ENCODE measurements at places on chromosomes 11 and 22.

GRCh38 chr11:119190531-119190930, 5.3 kb downstream of the NHERF4 start:
- no peak for DNase-seq

DNA sequence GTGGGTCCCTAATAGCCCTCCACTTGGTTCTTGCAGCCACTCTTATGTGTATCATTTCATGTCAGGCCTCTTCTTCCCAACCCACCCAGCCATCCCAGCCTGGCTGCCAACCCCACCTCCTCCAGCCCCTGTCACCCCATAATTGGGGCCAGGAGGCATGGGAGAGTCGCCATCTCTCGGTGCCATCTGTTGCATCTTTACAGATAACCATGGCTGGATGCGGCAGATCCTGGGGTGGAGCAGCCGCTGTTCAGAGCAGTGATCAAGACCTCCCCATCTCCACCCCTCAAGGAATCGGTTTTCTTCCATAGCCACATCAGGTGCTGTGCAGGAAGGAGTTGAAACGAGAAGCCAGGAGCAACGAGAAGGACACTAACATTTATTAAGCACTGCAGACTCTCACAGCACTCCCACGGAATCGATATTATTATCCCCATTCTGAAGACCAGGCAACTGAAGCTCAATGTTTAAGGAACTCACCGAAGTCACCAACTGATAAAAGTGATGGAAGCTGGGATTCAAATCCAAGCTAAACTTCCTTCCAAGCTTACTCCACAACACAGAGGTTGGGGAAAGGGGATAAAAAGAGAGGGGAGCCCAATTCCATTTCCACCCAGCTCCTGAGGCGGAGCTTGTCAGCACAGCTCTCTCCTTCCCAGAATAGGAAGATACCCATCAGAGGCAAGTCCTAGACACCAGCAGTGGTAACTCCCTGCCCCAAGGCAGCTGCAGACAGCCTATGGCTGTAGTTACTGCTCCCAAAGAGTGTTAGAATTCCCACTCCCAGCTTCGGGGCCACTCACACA, 2.7 kb downstream of the SLC43A1 start:
- DNase-seq: no peak

- DNase-seq: peak; percentile 82
Observed at GRCh38 chr11:9861860-9862725, 198.2 kb downstream of the SWAP70 start.

DNA sequence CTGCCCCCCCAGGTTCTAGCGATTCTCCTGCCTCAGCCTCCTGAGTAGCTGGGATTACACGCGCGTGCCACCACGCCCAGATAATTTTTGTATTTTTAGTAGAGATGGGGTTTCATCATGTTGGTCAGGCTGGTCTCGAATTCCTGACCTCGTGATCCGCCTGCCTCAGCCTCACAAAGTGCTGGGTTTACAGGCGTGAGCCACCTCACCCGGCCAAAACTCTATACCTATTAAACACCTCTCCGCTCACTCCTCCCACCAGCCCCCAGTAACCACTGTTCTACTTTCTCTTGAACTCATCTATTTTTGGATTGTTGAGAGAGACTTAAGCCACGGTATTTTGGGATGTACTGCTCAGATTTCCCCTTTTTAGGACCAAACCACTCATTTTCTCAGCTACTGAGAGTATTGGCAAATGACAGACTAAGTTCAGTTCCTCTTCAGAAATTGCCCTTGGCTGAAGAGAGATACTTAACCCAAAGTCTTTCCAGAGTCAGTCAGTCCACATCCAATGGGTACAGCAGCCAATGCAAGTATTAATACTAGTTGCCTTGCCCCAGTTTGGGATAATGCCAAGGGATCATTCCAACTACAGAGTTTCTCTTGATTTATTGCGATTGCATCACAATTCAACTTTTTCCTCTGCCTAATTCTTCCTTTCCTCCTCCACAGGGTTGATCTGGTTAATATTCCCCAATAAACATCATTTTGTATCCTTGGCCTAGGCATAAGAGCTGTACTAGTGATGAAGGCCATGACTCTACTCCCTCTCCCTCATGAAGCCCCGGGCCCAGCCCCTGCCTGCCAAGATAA, 36.8 kb upstream of the CSTF3 start:
- DNase-seq: peak; percentile 27

GRCh38 chr11:35794850-35795249, 132.3 kb downstream of the TRIM44 start:
- DNase-seq: peak; percentile 73

DNA sequence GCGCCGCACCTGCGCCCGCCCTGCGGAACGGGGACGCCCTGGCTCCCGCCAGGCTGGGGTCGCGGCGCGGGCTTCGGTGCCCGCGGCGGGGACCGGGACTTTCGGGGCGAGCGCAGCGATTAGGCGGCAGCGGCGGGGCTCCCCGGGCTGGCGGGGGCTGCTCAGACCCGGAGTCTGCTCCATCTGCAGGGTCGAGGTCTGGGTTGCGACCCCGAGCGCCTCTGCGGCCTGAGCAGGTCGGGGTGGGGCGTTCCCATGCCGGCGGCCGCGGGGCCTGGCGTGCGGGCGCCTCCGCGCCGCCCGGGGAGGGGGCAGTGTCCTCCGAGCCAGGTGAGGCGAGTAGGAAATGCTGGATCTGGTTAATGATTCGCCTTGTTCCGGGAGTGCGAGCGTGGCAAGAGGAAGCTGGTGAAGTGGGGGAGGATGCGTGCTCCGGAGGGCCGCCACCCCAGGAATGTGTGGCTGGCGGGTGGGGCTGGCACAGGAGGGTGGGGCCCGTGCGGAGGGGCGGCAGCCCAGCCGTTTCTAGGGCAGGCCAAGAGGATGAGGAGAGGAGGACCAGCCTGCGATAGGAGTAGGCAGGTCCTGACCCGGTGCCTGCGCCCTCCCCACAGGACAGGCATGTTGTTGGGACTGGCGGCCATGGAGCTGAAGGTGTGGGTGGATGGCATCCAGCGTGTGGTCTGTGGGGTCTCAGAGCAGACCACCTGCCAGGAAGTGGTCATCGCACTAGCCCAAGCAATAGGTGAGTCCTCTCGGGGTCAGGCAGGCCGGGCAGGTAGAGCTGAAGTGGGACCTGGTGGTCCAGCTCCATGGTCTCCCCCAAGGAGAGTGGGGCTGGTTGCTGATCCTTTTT, 606 bp downstream of the RASSF7 start:
- peak; percentile 30 for DNase-seq

- DNase-seq: no peak
Observed at GRCh38 chr11:130622141-130622542, 173.7 kb downstream of the ADAMTS15 start.

GRCh38 chr22:41260871-41261270, 20.1 kb upstream of the CHADL start:
- no peak for DNase-seq

DNA sequence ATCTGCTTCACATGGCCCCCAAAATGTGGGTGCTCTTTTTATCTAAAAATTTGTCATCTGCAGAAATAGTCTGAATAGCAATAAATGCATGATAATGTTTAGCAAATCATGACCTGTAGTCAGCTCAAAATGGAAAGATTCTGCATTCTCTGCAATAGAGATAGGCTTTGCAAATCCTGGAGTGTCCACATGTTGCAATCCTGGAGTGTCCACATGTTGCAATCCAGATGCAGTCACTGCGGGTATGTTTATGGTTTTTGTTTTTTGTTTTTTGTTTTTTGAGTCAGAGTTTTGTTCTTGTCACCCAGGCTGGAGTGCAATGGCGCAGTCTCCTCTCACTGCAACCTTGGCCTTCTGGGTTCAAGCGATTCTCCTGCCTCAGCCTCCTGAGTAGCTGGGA, 20.2 kb upstream of the LRRC32 start:
- no peak for DNase-seq

DNA sequence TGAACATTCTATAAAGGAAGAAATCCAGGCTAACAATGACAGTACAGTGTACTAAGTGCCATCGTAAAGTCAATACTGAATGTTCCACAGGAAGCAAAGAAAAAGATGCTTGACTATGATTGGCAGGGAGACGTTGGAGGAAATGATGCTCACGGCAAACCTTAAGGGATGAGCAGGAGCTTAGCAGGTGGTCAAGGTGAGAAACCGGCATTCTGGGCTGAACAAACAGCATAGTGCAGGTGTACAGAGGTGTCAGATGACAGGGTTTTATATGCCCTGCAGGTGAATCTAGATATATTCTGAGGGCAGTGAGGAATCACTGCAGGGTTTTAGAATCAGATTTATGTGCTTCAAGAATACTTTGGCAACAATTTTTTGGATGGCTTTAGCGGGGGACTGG, 85.3 kb upstream of the HEPHL1 start:
- no peak for DNase-seq

- peak; percentile 56 for DNase-seq
Observed at GRCh38 chr11:47185305-47186075, 744 bp downstream of the PACSIN3 start.

DNA sequence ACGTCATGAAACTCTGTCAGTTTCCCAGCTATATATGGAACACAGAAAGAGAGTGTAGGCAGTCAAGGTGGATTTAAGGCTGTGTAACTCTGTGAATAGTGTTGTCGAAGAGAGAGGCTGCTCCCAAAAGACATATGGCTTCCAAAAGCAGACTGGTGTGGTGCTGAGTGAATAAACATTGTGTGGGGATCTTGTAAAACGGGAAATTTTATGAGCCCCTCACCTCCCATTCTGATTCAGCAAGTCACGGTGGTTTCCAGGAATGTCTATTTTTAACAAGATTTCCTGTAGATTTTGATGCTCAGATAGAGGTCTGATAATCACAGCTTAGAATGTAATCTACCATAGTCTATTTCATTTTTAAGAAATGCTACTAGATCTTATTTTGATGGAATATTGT, 67.9 kb downstream of the SESN3 start:
- no peak for DNase-seq

DNA sequence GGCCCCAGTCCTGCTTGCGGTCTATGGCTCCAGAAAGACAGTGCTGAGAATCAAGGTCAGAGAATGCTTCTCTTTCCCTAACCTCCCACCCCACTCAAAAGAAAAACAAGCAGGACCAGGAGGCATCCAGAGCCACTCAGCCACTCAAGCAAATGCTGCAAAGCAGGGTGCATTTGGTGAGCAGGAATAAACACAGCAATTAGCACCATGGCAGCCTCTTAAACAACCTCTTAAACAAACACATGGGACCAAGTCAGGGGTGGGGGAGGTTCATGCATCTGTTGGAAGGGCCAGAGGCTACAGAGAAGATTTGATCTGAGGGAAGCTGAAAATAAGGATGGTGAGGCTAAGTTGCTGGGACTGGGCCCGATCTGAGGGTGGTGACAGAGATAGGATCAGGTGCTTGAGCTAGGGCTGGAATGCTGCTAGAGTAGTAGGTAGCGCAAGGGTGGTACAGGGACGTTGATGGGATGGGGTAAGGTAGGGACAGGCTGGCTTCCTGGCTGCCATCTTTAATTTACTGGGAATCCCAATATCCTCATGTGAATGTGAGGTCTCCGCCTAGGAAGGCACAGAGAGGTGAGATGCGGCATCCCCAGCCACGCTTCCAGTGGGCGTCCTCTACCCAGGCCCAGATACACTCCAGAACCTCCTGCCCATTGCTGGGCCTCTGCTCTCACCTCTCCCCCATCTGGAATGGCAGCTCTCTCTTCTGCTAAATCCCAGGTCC, 26.6 kb upstream of the LMO1 start:
- DNase-seq: no peak

- peak; percentile 100 for DNase-seq
Observed at GRCh38 chr22:35629406-35630216, 12.5 kb upstream of the MB start.

- peak; percentile 20 for DNase-seq
Observed at GRCh38 chr11:16925561-16926065, 88.6 kb downstream of the PLEKHA7 start.

DNA sequence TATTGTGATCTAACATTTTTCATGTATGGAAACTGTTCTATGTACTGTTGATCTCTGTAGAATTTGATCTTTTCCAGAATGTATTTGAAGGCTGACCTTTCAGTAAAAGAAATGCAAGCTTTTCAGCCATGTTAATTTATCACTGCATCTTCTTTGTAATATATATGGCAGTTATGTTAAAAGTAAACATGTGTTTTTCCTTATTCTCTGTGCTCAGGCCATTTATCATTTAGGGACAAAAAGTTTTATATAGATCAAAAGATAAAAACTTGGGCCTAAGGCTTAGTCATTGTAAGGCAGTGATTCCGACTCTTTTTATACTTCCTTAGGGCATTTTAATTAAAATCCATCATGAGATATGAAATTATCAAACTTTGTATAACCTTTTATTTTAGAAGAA, 48.7 kb downstream of the KDM2A start:
- DNase-seq: no peak

DNA sequence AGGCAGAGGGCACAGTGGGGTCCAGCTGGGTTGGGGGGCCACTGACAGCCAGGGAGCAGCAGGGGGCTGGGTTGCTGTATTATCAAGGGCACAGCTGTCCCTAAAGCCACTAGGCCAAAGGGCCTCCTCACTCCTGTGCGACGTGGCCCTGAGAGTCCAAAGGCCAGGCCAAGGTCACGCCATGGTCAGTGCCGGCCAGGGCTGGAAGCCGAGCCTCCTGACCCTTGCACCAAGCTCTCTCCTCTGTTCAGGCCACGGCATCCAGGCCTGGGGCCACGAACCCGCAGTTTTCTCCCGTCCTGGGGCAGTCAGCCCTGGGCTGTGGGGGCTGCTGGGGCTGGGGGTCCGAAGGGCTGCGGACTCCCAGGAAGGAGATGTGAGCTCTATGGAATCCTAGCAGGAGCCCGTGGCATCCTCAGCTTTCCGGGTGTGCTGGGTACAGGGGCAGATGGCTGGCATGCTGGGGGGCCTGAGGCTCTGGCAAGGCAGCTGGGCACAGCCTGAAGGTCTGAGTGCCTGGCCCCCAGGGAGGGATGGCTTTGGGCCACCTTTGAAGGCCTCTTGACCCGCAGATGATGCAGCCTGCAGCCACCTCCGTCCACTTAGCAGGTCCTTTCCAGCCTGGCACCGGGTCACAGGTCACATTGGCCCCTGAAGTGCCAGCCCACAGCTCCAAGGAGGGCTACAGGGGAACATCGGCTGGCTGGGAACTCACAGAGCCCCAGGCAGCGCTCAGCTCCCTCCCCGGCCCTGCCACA, 17.3 kb upstream of the PPARA start:
- DNase-seq: no peak

GRCh38 chr11:47184711-47185304, 1.4 kb downstream of the PACSIN3 start:
- no peak for DNase-seq

DNA sequence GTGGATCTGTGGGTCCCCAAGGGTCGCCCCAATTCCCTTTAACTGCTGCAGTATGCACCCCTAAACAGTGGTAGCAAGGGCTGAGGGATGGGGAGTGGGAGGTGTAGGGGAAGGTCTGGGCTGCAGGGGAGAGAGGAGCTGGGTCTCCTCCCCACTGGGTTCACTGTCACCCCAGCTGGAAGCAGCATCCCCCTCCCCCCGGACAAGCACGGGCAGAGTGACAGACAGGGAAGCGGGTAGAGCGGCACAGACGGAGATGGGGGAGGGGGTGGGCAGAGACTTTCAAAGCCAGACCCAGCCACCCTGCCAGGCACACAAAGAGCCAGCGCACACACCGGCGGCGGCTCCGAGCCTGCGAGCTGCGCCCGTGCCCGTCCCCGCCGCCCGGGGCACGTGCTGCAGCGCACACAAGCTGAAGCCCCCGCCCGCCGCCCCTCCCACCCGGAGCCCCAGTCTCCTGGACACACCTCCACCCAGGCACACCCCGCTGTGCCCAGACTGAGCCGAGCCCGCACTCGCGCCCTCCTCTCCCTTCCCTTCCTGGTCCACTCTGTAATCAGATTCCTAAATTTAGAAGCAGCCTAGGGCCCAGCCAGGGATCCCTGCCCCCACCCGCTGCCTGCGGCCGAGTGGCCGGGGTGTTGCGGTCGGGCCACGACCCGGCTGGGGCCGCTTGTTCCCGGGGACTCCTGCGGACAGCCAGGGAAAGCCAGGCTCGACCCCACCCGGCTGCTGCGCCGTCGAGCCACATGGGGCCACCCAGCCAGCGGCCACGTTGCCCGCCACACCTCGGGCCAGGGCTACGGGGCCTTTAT, 935 bp upstream of the RCOR2 start:
- peak; percentile 60 for DNase-seq

Data from fibroblast of skin of right biceps (primary cell).